ENCODE measurements at places on chromosomes 1 and 21. TPM values are rescaled to one million over a fixed set of nuclear protein-coding genes. Genes with fewer than 3 reads are reported as not detected.

Gene CYYR1
- 71.2 TPM for polyA plus RNA-seq

Gene DIRAS3
- polyA plus RNA-seq: 2.5 TPM

Gene CLCA4
- not detected for polyA plus RNA-seq

Gene LPAR3
- polyA plus RNA-seq: 1.1 TPM

Gene PGLYRP4
- polyA plus RNA-seq: not detected

Gene DISC1
- polyA plus RNA-seq: 6.4 TPM

Gene BGLAP
- 2.5 TPM for polyA plus RNA-seq

Gene SV2A
- polyA plus RNA-seq: 6.7 TPM

Gene UBXN10
- polyA plus RNA-seq: 6.0 TPM

Gene KIRREL1
- polyA plus RNA-seq: 191 TPM

Gene LAMC1
- polyA plus RNA-seq: 303 TPM

Gene CXADR
- 35.9 TPM for polyA plus RNA-seq

Gene PDZK1
- 194 TPM for polyA plus RNA-seq

Gene CCDC17
- 2.6 TPM for polyA plus RNA-seq

Gene MSH4
- polyA plus RNA-seq: 0.39 TPM

Gene LCE2C
- not detected for polyA plus RNA-seq

Gene C1orf21
- polyA plus RNA-seq: 38.6 TPM

Gene TCEANC2
- 11.2 TPM for polyA plus RNA-seq

Gene SLC41A1
- polyA plus RNA-seq: 32.8 TPM

Gene DMRTA2
- not detected for polyA plus RNA-seq

Gene ASB17
- polyA plus RNA-seq: not detected

Gene ST6GALNAC3
- 110 TPM for polyA plus RNA-seq

Gene TAGLN2
- 129 TPM for polyA plus RNA-seq

Gene G0S2
- 17.2 TPM for polyA plus RNA-seq

Gene AKR7A3
- 1.0 TPM for polyA plus RNA-seq

Gene IL20
- polyA plus RNA-seq: not detected

Gene OVAAL
- polyA plus RNA-seq: not detected

Gene HSD3B1
- 0.89 TPM for polyA plus RNA-seq

Gene INAVA
- 37.9 TPM for polyA plus RNA-seq

Gene OLFML3
- 167 TPM for polyA plus RNA-seq

Gene TNFSF4
- polyA plus RNA-seq: 2.4 TPM

Gene GPR3
- polyA plus RNA-seq: 0.98 TPM

Gene C1orf94
- 0.10 TPM for polyA plus RNA-seq

Gene CAPN8
- polyA plus RNA-seq: 1.3 TPM

Gene INSRR
- polyA plus RNA-seq: 1.5 TPM

Gene ADAMTSL4
- polyA plus RNA-seq: 12.4 TPM

Gene AIRE
- 0.28 TPM for polyA plus RNA-seq

Gene F13B
- polyA plus RNA-seq: not detected

Gene NMNAT2
- 3.4 TPM for polyA plus RNA-seq

Data from right renal pelvis (tissue), 4 donors.